ENCODE measurements at places on chromosomes 6 and 20.

DNA sequence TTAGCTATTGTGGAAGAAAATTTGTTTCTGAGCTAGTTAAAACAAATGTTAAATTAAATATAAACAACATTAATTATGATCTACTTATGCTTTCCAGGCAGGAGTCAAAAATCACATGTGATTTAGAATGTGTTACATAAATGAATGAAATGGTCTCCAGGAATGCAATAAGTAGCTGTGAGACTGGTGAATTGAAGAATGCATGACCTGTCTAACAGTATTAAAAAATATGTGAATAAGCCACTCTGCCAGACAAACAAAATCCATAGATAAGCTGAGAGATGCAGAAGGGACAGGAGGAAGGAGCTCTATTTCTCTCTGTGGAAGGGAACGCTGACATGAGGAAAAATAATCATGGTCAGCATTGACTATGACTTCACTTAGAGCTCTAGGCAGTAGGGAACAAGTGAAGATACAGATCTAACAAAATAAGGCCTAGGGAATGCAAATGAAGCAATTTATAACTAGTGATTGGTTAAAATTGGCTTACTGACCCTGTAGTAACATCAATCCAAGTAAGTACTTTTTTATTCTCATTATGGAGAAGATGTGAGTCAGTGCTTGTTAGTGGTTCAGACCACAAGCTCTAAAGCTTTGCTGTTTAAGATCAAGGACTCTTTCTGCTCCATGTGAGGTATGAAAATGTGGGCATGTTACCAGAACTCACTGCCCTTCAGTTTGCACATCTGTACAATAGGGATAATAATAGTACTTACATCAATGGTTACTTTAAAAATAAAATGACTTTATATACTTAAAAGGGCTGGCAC, 432.6 kb downstream of the MMUT start:
- no peak overlapping the region for H3K27ac ChIP-seq
- no peaks in the 10 kb centered on the region for H3K27me3 ChIP-seq
- H3K4me1 ChIP-seq = no peaks in the 10 kb centered on the region
- H3K4me3 ChIP-seq = no peak overlapping the region
- no peak for DNase-seq

DNA sequence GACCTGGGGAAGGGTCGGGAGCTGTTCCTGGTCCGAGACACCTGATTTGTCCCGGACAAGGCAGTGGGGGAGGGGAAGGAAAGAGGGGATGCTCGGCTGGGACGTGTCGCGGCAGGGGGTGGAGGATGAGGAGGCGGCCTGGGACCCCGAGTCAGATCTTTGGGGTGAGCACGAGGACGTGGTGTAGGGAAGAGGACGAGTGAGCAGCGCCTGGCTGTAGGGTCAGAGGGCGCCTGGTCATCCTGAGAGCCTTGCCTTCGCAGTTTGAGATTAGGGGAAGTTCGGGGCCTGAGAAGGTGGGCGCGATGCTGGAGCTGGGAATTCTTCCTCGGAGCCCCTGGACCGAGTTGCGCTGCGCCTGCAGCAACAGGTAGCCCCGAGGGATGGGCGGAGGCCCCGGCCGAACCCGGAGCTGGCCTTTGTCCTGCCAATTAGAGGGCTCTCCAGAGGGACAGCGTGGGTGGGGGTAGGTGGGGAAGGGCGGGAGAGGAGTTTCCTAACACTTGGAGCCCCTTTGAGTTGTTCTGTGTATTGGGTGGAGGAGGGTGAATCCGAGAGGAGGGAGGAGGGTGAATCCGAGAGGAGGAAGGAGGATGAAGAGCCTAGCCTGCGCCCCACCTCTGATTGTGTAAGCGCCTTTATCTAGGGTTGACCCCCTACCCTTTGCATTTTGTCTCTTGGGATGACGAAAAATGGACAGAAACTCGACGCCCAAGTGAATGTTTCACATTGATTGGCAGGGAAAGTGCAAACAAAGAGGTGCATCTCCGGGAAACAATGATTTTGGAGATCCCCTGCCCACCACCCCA, 72.0 kb downstream of the SOX4 start:
- H3K4me1 ChIP-seq = peaks cover 6% of the 10 kb centered on the region
- H3K27ac ChIP-seq = no peak overlapping the region
- peaks cover 51% of the 10 kb centered on the region for H3K27me3 ChIP-seq
- no peak for DNase-seq
- H3K4me3 ChIP-seq = peak overlapping the region; percentile 64

- H3K36me3 ChIP-seq = no peaks in the 10 kb centered on the region
- DNase-seq = no peak
- H3K4me3 ChIP-seq = no peak overlapping the region
- H3K4me1 ChIP-seq = no peaks in the 10 kb centered on the region
- no peak overlapping the region for H3K27ac ChIP-seq
Observed at GRCh38 chr6:154138793-154139192, 99.8 kb downstream of the OPRM1 start.

- H3K4me1 ChIP-seq = no peaks in the 10 kb centered on the region
- no peaks in the 10 kb centered on the region for H3K27me3 ChIP-seq
- no peaks in the 10 kb centered on the region for H3K36me3 ChIP-seq
- H3K4me3 ChIP-seq = no peak overlapping the region
- DNase-seq = no peak
- H3K27ac ChIP-seq = no peak overlapping the region
Observed at GRCh38 chr6:164695896-164696295, 613.5 kb downstream of the C6orf118 start.

GRCh38 chr20:43766385-43766784, 39.6 kb upstream of the GTSF1L start:
- peaks cover 4% of the 10 kb centered on the region for H3K4me1 ChIP-seq
- peak; percentile 37 for DNase-seq
- no peak overlapping the region for H3K4me3 ChIP-seq
- peaks cover 20% of the 10 kb centered on the region for H3K27me3 ChIP-seq
- H3K27ac ChIP-seq = no peak overlapping the region

DNA sequence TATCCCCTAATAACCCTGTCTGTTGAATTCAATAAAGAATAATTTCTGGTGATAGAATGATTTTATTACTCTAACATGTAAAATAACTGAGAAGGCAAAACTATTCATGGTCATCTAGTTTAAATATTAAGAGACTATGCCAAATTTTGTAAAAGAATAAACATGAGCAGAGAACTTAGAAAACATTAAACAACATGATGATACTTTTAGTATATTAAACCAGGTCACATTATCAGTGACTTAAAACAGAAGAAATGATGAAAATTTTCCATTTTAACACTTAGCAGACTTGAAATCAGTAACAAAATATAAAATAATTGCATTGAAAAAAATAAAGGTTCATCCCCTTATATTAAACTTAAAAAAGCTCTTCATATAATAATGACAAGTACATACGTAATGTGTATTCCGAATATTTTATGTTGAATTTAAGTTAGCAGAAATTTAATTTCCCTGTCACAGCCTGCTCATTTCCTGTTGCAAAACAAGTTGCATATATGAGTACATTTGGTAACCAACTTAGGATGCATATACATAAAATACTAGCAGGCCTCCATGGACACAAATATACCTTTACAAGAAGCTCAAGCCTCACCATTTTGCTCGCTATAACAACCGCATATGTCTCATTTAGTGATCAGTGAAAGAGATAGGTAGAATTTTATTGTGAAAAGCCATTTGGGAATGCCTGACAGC, 40.6 kb downstream of the DTNBP1 start:
- peak; percentile 31 for DNase-seq
- no peaks in the 10 kb centered on the region for H3K27me3 ChIP-seq
- H3K36me3 ChIP-seq = no peaks in the 10 kb centered on the region
- H3K4me3 ChIP-seq = no peak overlapping the region

DNA sequence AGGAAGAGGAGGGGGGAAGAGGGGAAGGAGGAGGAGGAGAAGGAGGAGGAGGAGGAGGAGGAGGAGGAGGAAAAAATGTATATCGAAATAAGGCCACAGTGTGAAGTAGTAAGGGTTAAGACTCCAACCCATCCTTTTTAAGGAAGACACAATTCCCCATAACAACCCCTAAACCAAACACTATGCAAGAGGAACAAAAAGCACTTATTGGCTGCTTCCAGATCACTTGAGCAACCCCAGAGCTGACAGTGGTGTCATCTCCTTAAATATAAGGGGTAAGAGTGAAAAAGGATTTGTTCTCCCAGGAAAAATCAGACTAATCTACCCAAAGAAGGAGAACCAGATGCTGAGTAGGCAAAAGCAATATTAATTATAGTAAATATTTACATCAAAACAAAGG, 169.1 kb upstream of the SASH1 start:
- H3K27ac ChIP-seq = no peak overlapping the region
- no peak for DNase-seq
- H3K4me1 ChIP-seq = no peaks in the 10 kb centered on the region
- H3K36me3 ChIP-seq = no peaks in the 10 kb centered on the region
- no peaks in the 10 kb centered on the region for H3K27me3 ChIP-seq

DNA sequence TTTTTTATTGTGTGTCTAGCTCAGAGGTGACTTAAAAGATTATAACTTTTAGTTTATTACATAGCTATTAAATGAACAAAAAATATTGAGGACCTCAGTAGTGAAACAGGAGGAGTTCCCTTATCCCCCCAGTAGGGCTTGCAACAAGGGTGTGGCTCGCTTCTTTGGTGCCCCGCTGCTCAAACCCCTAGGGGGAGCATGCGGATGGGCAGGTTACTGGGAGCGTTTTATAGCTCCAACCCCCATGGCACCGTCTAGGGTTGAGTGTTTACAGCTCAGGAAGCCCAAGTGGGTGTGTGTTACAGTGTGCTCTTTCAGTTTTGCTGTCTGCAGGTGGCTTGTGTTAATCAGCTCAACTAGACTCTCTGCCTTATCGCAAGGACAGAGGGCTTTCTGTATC, 1513.7 kb downstream of the GRIK2 start:
- DNase-seq = no peak
- H3K27me3 ChIP-seq = no peaks in the 10 kb centered on the region
- no peaks in the 10 kb centered on the region for H3K4me1 ChIP-seq
- H3K27ac ChIP-seq = no peak overlapping the region

GRCh38 chr6:3776881-3777507, 25.5 kb upstream of the PXDC1 start:
- H3K36me3 ChIP-seq = no peaks in the 10 kb centered on the region
- no peak for DNase-seq
- H3K4me3 ChIP-seq = no peak overlapping the region
- H3K27ac ChIP-seq = no peak overlapping the region
- H3K27me3 ChIP-seq = no peaks in the 10 kb centered on the region

- H3K36me3 ChIP-seq = peaks cover 68% of the 10 kb centered on the region
- peak overlapping the region; percentile 50 for H3K27ac ChIP-seq
- peaks cover 42% of the 10 kb centered on the region for H3K4me1 ChIP-seq
- H3K27me3 ChIP-seq = no peaks in the 10 kb centered on the region
- no peak overlapping the region for H3K4me3 ChIP-seq
- peak; percentile 35 for DNase-seq
Observed at GRCh38 chr6:82183642-82184282, 63.8 kb downstream of the IBTK start.

GRCh38 chr6:34806738-34807453, 15.0 kb downstream of the BLTP3A start:
- no peak overlapping the region for H3K27ac ChIP-seq
- no peak overlapping the region for H3K4me3 ChIP-seq
- no peaks in the 10 kb centered on the region for H3K27me3 ChIP-seq

- H3K27me3 ChIP-seq = no peaks in the 10 kb centered on the region
- peak overlapping the region; percentile 4 for H3K27ac ChIP-seq
- peak; percentile 39 for DNase-seq
- peaks cover 37% of the 10 kb centered on the region for H3K4me1 ChIP-seq
- H3K36me3 ChIP-seq = no peaks in the 10 kb centered on the region
- H3K4me3 ChIP-seq = no peak overlapping the region
Observed at GRCh38 chr6:139970591-139970991, 596.1 kb upstream of the CITED2 start.

- H3K36me3 ChIP-seq = no peaks in the 10 kb centered on the region
- H3K4me1 ChIP-seq = peaks cover 15% of the 10 kb centered on the region
- H3K4me3 ChIP-seq = peak overlapping the region; percentile 99
- no peaks in the 10 kb centered on the region for H3K27me3 ChIP-seq
- no peak overlapping the region for H3K27ac ChIP-seq
Observed at GRCh38 chr6:26422329-26422728, 18.0 kb upstream of the BTN3A3 start.

GRCh38 chr20:19991854-19992253, 25.3 kb upstream of the NAA20 start:
- peak overlapping the region; percentile 63 for H3K4me3 ChIP-seq
- H3K36me3 ChIP-seq = peaks cover 13% of the 10 kb centered on the region
- H3K4me1 ChIP-seq = peaks cover 58% of the 10 kb centered on the region
- DNase-seq = no peak

DNA sequence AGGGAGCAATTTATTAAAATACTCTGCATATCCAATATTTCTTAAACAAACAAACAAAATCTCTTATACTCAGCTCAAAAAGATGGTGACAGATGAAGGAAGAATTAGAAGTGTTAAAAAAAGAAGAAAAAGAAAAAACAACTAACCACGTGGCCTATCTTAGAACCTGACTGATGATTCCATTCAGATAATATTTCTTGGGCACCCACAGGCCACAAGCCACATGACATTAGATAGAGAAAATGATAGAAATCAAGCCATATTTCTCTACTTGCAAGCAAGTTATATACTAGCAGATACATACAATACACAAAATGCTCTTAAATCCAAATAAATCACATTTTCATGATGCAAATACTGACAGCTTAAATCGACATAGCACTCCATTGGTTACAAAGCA, 14.5 kb upstream of the RAMACL start:
- DNase-seq = no peak
- H3K27ac ChIP-seq = no peak overlapping the region
- H3K4me3 ChIP-seq = no peak overlapping the region
- H3K4me1 ChIP-seq = peaks cover 45% of the 10 kb centered on the region
- no peaks in the 10 kb centered on the region for H3K36me3 ChIP-seq

All from GM23248 (cell line).